ENCODE measurements at places on chromosomes 2 and 18.

- H3K27me3 ChIP-seq: no peaks in the 10 kb centered on the region
- no peaks in the 10 kb centered on the region for H3K4me1 ChIP-seq
- H3K36me3 ChIP-seq: no peaks in the 10 kb centered on the region
- no peak for DNase-seq
- no peak overlapping the region for H3K27ac ChIP-seq
- no peak overlapping the region for H3K4me3 ChIP-seq
These were observed 43.0 kb upstream of the HNMT start for GRCh38 chr2:137921105-137921880.

- no peaks in the 10 kb centered on the region for H3K4me1 ChIP-seq
- DNase-seq: no peak
- H3K4me3 ChIP-seq: no peak overlapping the region
- H3K27me3 ChIP-seq: peaks cover 39% of the 10 kb centered on the region
- H3K36me3 ChIP-seq: no peaks in the 10 kb centered on the region
These were observed 2.4 kb downstream of the DCDC2C start for GRCh38 chr2:3705782-3706181.

GRCh38 chr2:20934236-20934635 lies 109.6 kb downstream of the APOB start:
- H3K27ac ChIP-seq: no peak overlapping the region
- no peaks in the 10 kb centered on the region for H3K36me3 ChIP-seq
- no peak for DNase-seq
- H3K4me1 ChIP-seq: no peaks in the 10 kb centered on the region
- no peak overlapping the region for H3K4me3 ChIP-seq

DNA sequence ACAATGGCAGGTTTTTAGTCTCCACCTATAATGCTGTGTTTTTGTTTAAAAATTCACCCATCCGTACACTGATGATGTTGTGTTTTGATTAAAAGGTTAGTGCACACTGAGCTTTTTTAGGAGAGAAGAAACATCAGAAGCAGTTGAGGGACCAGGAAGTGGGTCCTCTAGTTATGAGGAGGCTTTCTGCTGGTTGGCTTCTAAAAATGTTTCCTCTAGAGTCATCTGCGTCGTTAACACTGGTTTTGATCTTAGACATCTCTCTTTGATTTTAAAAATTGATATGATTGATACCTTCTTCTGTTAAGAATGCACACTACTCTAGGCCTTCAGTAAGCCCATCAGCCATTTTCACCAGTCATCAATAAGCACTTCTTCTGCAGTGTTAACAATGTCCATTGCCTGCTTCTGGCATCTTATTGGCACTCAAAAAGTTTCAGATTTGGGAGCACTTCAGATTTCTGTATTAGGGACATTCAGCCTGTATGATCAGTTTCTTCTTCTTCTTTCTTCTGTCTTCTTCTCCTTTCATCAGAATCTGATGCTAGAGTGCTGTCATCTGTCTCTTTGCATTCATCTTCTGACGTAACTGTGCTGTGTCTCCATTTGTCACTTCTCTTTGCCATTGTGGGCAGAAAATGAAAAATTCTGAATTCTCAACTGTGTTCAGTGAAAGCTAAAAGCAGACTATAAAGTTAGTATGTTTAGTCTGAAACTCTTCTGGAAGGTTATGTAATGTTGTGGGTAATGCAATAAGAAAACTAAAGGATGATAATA lies 56.3 kb downstream of the PHLPP1 start:
- H3K27me3 ChIP-seq: no peaks in the 10 kb centered on the region
- H3K4me3 ChIP-seq: no peak overlapping the region
- H3K27ac ChIP-seq: no peak overlapping the region
- H3K36me3 ChIP-seq: peaks cover 3% of the 10 kb centered on the region
- peaks cover 17% of the 10 kb centered on the region for H3K4me1 ChIP-seq

- no peaks in the 10 kb centered on the region for H3K36me3 ChIP-seq
- no peaks in the 10 kb centered on the region for H3K27me3 ChIP-seq
- DNase-seq: no peak
These were observed 67.5 kb downstream of the PLCL1 start for GRCh38 chr2:197871780-197872456.

GRCh38 chr2:46967990-46968647 lies 52.5 kb upstream of the MCFD2 start:
- H3K4me1 ChIP-seq: peaks cover 20% of the 10 kb centered on the region
- no peak overlapping the region for H3K27ac ChIP-seq
- H3K27me3 ChIP-seq: no peaks in the 10 kb centered on the region
- H3K4me3 ChIP-seq: no peak overlapping the region
- H3K36me3 ChIP-seq: peaks cover 11% of the 10 kb centered on the region

- H3K4me1 ChIP-seq: no peaks in the 10 kb centered on the region
- H3K27me3 ChIP-seq: peaks cover 4% of the 10 kb centered on the region
- H3K27ac ChIP-seq: no peak overlapping the region
- H3K36me3 ChIP-seq: no peaks in the 10 kb centered on the region
These were observed 90.4 kb upstream of the SLC35G4 start for GRCh38 chr18:11518788-11519685.

- peaks cover 39% of the 10 kb centered on the region for H3K4me1 ChIP-seq
- H3K27ac ChIP-seq: no peak overlapping the region
- H3K36me3 ChIP-seq: no peaks in the 10 kb centered on the region
- no peaks in the 10 kb centered on the region for H3K27me3 ChIP-seq
- no peak for DNase-seq
These were observed 102.7 kb upstream of the TAF1B start for GRCh38 chr2:9740382-9741073.
